Hematopoietic multipotent progenitor cell (in vitro differentiated cells): ENCODE measurements at places on chromosomes 12 and 14.

DNA sequence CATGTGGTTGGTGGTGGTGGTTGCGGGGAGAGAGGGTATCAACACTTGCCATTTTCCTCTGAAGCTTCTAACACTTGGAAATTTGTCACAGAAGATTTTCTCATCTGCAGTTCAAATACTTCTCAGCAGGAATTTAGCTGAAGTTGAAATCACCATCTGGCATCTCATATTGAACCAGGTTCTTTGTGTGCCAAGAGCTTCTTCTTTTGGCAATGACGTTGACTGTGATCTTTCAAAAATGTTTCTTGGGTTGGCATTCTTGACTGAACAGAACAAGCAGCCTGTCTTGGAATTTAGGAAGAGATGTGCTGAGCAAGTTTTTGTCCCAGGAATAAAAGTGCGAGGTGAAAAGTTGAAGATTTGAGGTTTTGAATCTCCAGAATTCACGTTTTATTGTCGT, 8.7 kb upstream of the NIN start:
- no peak for DNase-seq

DNA sequence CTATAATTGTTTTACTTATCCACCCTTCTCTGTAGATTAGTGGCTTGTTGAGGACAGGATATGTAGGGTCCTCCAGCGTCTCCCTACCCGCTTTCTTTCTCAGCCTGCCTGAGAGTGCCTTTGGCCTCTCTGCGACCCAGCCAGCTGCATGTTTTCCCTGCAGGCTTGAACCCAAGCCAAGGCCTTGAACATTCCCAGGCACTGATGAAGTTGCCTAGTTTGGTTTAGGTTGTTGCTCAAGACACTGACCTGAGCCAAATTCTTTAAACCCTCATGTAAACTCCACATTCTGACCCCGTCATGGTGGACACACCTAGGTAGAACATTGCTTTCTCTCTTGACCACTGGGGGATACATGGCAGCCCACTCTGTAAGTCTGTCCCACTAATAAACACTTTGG, 33.4 kb upstream of the TXNRD1 start:
- DNase-seq, result no peak

DNA sequence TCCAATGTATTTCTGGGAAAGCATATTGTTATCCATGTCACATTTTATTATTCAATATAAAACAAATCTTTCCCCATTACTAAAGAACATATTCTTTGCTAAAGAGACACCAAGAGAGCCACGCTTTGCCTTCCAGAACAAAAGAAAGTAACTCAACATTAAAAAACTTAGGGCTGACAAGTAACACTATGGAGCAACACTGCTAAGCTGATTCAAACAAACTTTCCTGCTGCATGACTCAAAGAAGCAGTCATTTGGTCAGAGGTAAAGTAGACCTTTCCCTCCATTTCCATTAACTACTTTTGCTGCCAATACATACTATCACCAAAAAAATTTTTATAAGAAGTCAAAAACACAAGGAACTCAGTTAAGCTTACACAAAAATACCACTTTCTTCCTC, 83.0 kb downstream of the DENND5B start:
- no peak for DNase-seq

GRCh38 chr14:30550335-30550734, 8.6 kb upstream of the G2E3 start:
- DNase-seq, result no peak

DNA sequence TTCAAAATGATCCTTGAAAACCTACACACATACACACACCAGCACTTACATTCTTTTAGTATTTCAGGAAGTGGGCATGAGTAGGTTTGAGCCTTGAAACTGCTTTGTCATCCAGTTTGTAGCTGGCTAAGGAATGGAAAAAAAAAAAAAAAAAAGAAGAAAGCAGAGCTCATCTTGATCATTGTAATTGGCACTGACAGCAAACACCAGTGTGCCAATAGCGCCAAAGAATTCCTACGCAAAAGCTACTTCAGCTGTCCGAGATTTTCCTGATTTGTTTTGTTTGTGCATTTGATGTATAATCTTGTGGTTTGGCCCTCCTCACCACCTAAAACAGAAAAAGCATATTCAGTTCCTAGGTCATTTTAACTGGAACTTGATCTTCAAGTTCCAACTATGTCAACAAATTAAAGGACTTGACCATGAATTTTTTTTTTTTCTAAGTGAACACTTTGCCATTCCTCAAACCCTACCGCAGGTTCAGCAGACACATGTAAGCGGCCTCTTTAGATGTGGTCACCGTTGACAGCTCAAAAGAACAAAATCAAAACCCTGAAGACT, 57.3 kb downstream of the FLRT2 start:
- DNase-seq, result peak; percentile 81

GRCh38 chr14:24013654-24014514, 25.2 kb downstream of the DHRS4L2 start:
- DNase-seq, result no peak

DNA sequence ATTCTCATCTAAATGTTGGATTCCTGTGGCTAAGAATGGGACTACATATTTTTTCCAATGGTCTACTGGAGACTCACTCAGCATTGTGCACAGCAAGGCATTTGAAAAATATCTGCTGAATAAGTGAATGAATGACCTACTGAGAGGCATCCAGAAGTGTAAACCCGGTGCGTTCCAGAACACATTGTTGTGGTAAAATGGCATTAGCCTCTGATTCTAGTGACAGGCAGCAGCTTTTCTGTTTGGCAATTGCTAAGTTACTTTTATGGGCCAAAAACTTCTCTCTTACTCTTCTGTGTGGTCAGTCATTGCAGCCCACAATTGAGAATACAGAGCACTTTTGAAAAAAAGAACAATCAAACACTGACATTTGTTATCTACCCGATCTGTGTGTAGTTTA, 36.5 kb downstream of the WIF1 start:
- no peak for DNase-seq

- peak; percentile 62 for DNase-seq
These were observed at the start of gene CACNA1C for GRCh38 chr12:2052826-2053678. TSS of gene CACNA1C (plus strand) at chr12:2052987. CDS start at chr12:2053563, 576 bp downstream.

DNA sequence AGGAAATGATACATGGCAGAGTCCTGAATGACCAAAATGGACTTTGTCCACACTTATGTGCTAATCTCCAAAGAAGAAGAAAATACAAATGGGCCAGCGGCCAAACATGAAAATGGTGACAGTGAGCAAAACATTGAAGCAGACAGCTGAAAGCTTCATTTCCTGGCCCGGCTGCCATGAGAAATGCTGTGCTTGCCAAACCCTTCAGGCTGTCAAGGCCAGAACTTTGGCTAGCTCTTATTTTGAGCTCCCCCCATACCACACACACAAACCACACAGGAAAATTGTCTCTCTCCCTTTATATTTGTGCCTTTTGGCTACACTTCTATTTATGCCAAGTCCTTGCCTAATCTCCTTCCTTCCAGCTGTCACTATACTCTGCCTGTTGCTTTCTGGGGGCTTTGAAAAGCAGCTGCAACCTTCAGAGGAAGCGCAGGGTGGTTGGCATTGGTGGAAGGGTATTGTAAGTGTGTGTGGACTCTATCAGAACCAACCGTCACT, 323.8 kb downstream of the RAD51B start:
- peak; percentile 94 for DNase-seq

DNA sequence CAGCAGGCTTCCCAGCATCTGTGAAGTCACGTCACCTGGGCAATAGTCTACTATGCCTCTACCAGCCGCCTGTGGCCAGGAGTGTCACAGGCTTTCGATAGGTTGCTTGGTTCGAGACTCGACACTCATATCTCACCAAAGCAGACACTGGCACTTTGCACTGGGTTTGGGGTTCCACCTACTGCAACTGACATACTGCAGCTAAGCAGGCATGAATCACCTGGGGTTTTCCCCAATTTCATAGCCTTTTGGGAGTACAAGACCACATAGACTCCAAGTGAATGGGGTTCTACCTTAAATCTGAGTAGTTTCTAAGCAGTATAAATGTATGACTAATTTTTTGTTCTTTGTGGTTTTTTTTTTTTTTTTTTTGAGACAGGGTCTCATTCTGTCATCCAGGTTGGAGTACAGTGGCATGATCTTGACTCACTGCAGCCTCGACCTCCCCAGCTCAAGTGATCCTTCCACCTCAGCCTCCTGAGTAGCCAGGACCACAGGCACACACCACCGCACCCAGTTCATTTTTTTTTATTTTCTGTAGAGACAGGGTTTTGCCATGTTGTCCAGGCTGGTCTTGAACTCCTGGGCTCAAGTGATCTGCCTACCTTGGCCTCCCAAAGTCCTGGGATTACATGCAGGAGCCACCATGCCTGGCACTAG, 32.1 kb downstream of the DMAC2L start:
- no peak for DNase-seq

GRCh38 chr12:32108787-32109186, 2.1 kb downstream of the BICD1 start:
- no peak for DNase-seq

- DNase-seq, result no peak
These were observed 34.8 kb downstream of the TMCC3 start for GRCh38 chr12:94615260-94616181.

DNA sequence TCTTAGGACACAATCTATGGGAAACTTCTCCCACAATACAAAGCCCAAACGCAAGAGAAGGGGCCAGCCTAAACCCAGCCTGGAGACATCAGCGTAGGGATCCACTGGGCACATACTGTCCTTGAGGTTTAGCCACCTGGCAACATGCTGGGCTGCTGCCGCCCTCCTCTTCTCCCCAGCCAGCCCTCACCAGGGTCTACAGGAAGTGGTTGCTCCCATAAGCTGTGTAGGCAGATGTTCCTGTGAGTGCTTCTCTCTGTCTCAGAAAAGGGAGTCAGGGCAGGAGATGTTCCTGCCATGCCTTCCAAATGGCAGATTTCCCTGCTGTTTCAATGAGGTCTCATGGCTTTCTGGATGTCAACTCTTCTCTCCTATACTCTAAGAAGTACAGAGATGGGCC, 241.4 kb downstream of the PCNX1 start:
- no peak for DNase-seq

- no peak for DNase-seq
These were observed 390.3 kb downstream of the DIO2 start for GRCh38 chr14:79820866-79821535.

- DNase-seq, result no peak
These were observed 1277.3 kb downstream of the SLC16A7 start for GRCh38 chr12:60872850-60873713.

GRCh38 chr12:10048526-10048925, 18.0 kb downstream of the CLEC9A start:
- no peak for DNase-seq

DNA sequence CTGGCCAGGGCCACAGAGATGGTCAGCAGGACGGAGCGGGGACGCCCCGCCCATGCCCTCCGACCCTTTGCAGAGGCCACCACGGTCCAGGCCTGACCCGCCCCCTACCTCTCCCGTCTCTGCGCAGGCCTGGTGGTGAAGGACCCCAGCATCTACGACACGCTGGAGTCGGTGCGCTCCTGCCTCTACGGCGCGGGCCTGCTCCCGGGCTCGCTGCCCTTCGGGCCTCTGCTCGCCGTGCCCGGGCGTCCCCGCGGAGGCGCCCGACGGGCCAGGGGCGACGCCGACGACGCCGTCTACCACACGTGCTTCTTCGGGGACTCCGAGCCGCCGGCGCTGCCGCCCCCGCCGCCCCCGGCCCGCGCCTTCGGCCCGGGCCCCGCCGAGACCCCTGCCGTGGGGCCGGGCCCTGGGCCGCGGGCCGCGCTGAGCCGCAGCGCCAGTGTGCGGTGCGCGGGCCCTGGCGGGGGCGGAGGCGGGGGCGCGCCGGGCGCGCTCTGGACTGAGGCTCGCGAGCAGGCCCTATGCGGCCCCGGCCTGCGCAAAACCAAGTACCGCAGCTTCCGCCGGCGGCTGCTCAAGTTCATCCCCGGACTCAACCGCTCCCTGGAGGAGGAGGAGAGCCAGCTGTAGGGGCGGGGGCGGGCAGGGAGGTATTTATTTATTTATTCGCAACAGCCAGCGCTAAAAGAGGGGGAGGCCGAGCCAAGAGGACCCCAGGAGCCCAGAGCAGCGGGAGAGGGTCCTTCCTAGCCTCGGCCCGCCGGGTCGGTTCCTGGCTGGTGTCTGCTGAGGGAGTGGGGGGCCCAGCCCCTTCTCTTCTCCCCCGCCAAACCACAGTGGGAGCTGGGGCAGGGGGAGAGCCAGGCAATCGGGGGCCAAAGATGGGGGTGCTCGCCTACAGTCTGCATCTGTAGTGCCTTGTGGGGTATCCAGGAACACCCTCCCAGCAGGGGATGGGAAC, 8.1 kb downstream of the TAMALIN start:
- no peak for DNase-seq

DNA sequence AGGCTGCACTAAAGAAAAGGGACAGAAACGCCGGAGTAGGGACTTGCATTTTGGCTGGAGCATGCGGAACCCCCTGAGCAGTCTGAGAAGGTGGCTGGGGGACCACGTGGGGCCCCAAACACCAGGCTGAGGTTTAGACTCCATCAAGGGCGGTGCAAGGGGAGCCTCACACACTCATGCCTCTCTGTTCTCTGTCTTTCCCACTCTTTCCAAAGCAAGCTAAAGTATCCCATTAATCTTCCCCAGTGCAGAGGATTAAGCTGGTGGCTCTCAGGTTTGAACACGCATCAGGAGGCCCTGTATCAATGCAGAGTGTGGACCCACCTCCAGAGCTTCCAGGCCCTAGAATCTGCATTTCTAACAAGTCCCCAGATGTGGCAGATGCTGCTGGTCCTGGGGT, 13.5 kb downstream of the CCDC197 start:
- no peak for DNase-seq

GRCh38 chr14:91095178-91095577, 18.7 kb upstream of the DGLUCY start:
- no peak for DNase-seq

GRCh38 chr14:67622675-67623074, 3.0 kb downstream of the ARG2 start:
- peak; percentile 63 for DNase-seq

DNA sequence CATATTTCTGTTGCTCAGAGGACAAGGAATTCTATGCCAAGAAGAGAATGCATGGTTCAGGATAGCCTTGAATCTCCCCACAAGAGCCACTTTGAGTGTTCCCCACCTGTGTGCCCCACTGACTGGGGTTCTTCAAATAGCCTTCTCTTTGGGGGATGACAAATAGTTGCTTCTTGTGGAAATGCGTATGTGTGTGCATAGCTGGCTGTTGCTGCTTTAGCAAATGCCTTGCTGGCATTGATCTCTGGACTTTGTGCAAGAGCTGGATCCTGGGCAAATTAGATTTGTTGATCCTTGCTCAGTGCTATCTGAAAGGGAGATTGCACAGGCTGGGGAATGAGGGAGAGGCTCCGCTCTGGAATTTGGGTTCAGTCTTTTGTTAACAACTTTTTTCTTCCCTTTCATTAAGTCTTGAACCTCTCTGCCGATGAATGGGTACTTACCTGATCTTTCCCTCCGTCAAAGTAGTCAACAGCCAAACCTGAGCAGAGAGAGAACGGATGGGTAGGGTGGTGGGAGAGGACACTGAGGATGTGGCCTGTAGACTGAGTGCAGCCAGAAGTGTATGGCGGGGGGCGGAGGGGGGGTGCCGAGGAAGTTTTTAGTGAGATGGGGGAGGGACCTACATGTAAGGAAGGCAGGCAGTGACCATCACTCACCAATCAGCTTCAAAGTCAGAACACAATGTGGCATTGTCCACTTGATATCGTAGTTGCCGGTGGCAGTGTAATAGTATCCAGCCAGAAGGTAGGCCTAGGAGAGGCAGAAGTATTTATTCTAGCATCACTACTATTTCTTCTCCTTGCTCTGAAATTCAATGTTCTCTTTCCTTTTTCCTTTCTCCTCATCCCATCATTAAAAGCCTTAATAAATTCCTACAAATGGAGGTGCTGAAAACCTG, 10.7 kb downstream of the EMG1 start:
- no peak for DNase-seq

GRCh38 chr12:54412348-54412747, 6.7 kb downstream of the ITGA5 start:
- no peak for DNase-seq

GRCh38 chr12:109461846-109462756, 15.0 kb downstream of the KCTD10 start:
- DNase-seq, result no peak

GRCh38 chr12:109621901-109622364, 48.3 kb downstream of the MVK start:
- DNase-seq, result peak; percentile 48
